Activated CD8-positive, alpha-beta memory T cell treated with anti-CD3 and anti-CD28 coated beads for 1 hour (primary cell): ENCODE measurements at places on chromosomes 5 and 9.

DNA sequence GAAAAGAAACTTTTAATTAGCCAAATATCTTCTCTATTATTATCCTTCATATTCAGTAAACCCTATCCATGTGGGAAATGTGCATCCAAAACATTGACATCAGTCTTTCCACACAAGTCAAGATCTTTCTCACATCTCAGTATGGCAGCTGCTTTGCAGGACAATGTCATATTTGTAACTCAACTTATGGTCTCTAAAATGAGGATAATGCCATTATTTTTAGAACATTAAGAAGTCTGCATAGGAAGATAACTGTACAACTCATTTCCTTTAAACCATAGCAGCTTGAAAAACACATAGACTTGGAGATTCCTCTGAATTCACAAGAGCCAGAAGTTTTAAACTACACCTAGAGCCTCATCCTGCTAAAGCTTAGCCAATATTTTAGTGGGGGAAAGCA, 43.7 kb downstream of the MCTP1 start:
- no peak for DNase-seq

GRCh38 chr9:137455359-137455991, 3.7 kb downstream of the NSMF start:
- DNase-seq, result no peak

DNA sequence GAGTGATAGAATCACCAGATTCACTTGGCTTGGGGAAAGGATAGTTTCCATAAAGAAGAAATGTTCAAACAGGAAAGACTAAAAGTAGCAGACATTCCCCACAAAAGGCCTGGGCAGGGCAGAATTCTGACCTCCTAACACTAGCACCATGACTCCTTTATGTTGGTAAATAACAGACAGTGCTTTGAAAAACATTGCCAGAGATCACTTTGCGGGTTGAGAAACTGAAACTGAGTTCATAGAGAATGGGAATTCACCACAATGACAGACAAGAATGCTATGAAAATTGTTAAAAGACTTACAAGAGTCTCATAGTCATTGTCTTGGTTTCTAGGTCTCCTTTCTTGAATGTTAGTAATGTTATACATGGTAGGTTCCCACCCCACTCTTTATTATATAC, 172.5 kb upstream of the GLRA1 start:
- no peak for DNase-seq

DNA sequence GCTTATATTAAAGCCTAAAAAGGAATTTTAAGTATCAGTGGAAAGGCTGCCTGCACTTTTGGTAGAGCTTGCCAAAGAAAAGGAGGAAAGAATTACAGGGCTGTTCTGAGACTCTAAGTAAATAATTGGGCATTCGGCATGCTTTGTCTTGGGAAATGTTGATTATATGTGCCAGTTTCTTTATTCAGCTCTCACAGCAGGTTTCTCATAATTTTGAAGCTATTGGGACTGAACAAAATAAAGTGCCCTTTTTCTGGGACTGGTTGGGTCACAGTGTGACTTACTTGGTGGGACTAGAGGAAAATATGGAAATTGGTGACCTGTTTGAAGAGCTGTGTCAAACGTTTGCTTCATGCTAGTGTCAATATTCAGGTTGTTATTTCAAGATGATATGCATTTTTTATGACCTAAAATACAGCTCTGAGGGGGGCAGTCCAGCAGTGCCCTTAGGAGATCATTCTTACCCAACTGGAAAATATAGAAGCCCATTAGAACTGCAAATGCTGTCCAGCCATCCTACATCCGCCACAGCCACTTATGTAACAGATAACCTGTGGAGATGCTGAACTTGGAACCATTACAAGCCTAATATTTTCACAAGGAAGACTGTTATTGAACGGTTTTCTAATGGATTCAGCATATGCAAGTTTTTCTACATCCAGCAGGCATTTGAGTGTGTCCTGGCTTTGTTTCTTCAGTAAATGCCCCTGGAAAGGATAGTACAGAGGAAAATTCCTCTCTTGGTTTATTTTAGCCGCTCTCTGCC, 122.4 kb downstream of the SNCAIP start:
- DNase-seq, result no peak

DNA sequence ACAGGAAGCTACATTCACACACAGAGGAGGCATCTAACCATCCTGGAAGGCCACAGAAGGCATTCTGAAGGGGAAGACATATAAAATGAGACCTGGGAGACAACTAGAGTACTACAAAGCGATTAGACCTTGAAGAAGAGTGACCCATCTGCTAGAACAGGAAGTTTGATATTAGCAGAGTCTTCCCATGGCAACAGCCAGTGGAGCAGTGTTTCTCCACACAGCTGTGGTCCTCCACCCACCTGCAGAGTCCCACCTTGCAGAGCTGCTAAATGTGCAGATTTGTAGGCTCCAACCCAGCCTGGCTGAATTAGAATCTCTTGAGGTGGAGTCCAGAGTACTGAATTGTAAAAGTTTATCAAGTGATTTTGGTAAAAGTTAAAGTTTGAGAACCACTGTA, 267.0 kb downstream of the CETN3 start:
- DNase-seq, result no peak

DNA sequence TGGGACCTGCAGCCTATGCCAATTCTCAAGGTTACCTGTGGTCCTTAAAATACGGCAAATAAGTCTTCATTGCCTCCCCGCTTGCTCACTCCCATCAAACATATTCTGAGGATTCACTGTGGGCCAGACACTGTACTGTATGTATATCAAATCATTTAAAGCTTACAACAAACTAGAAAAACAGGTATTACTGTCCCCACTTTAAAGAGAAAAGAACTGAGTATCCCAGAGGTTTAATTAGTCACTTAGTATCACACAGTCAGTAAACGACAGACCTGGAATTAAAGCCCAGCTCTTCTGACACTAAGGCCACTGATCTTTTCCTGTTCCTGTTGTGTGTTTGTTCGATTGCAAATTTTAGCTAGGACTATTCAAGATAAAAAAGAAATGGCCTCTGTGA, 248.2 kb downstream of the ACTL7B start:
- DNase-seq, result no peak
